NCI-H1694 treated with DMSO at 0.1 percent for 48 hours (cell line): ENCODE measurements at places on chromosomes 3 and 15.

GRCh38 chr15:90588427-90588826 lies 58.7 kb downstream of the CRTC3 start:
- no peak for DNase-seq

GRCh38 chr15:85793641-85794597 lies 806 bp downstream of the KLHL25 start:
- no peak for DNase-seq

- DNase-seq = no peak
These were observed 1.8 kb downstream of the PSTPIP1 start for GRCh38 chr15:76996526-76997401.

DNA sequence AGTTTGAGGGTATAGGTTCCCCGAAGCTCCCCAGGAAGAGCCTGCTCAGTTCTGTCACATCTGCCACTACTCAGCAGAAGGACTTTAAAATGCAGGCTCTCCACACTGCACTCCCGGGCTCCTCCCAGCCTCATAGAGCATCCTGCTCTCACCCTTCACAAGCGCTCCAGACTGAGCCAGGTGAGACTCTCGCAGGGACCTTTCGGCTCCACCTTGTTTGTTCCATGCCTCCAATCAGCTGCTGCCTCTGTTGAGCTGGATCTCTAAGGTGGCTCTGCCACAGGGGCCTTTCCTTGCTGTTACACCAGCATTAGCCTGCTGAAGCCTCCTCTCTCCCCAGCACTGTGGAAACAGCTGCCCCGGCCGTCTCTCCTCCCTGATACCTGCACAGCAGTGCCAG lies 56.1 kb downstream of the SLCO3A1 start:
- DNase-seq = no peak

DNA sequence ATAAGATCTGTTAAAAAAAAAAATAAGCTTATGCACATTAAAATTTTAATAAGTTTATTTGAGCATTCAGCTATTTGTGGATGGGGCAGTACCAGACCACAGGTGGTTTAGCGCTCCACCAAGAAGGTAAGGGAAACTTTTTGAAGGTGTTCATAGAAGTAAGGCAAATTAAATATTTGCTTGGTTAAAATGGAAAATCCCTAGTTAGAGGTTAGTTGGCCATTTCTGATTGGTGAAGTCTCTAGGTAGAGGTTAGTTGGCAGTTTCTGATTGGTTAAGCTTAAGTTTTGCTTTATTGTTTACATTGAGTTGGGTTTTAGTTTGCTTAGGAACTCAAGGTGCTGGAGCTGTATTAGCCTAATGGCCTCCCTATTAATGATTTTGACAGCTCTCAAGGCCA lies 30.7 kb downstream of the SCN11A start:
- DNase-seq = no peak

- DNase-seq = no peak
These were observed 64.8 kb upstream of the SLCO2A1 start for GRCh38 chr3:134094491-134094890.

- DNase-seq = no peak
These were observed 284.9 kb upstream of the TBL1XR1 start for GRCh38 chr3:177482048-177482691.

GRCh38 chr15:95134431-95135110 lies 903.2 kb downstream of the MCTP2 start:
- DNase-seq = no peak

DNA sequence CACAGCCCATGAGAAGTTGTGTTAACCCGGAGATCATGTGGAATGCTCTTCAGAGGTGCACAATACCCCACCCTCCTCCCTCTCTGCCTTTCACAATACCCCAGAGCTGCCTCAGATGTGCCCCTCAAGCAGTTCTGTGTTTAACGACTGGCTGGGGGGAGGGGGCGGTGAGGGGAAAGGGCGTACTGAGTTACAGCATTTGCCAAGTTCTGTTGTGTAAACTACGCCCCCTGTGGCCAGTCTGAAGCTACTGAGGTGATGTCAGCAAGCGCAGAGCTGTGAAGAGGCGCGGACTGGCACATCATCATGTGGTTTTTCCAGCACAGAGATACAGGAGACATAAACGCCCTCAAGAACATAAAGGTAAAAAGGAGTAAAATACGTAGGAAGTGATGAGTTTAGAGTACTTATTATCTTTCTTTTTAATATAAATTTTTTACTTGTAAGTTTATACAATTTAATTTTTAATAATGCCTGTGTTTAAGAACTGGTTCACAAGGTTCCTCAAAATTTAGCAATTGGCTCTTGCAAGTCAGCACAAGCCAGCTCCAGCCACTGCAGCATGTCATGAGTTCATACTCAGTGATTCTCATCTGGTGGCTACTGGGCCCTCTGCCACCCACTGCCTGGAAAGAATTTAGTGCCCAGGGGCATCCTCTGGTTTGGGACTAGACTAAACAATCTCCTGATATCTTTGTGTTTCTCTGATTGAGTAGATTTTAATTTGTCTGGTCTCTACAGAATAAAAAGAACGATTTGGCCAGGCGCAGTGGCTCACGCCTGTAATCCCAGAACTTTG lies 1.7 kb downstream of the EPB42 start:
- DNase-seq = no peak

DNA sequence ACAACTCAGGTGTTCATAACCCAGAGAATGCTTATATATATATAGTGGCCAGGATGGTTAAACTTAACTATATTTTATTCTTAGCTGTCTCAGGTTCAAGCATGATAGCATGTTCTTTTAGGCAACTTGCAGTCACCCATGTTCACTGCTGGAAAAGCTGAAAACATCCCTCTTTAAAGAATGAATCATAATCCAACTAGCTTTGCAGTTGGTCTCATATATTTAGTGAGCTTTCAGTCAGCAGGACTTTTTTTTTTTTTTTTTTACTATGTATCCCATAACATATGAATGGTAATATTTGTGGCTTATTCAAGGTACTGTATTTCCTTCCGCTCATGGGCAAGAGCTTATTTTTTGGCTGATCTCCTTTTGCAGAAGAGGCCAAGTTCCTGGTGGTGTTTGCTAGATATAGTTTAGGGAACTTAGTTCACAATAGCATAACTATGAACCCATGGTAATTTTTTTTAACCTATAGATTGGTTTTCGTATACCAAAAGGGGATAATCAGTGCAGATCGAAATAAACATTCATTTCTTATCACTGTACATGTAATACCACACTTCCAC lies 77.6 kb downstream of the CMSS1 start:
- DNase-seq = no peak
